ENCODE measurements at places on chromosomes 11 and 22.

GRCh38 chr11:11262171-11262920 is 90.7 kb downstream of the CSNK2A3 start:
- DNase-seq = no peak

- no peak for DNase-seq
Observed at GRCh38 chr11:122513328-122513727, 142.2 kb upstream of the UBASH3B start.

DNA sequence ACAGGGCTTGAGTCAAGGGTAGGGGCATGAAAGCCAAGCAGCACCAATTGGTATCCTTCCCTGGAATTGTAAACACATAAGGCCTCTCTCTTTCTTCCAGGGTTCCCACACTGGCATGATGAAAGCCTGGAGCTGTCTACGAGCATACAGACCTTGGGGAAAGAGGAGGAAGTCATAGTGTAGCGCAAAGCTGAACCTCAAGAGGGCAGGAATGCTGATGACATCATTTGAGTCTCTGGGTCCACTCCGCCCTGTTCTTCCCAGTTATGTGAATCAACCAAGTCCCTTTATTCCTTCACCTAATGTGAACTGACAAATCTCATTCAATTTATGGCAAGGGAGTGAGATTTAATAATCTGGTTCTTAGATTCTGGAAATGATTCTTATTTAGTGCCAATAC is 266.4 kb upstream of the NCAM1 start:
- DNase-seq = no peak

- no peak for DNase-seq
Observed at GRCh38 chr11:118924591-118925585, 838 bp downstream of the BCL9L start.

- DNase-seq = no peak
Observed at GRCh38 chr11:82899957-82900276, 313 bp downstream of the PRCP start.

- no peak for DNase-seq
Observed at GRCh38 chr22:24816806-24817205, 10.8 kb downstream of the SGSM1 start.

- no peak for DNase-seq
Observed at GRCh38 chr11:119091178-119091577, 6.5 kb downstream of the HMBS start.

GRCh38 chr11:96112192-96113128 is 188.6 kb upstream of the MTMR2 start:
- DNase-seq = no peak

- DNase-seq = no peak
Observed at GRCh38 chr11:55732936-55733335, 40.3 kb upstream of the OR5D13 start.

DNA sequence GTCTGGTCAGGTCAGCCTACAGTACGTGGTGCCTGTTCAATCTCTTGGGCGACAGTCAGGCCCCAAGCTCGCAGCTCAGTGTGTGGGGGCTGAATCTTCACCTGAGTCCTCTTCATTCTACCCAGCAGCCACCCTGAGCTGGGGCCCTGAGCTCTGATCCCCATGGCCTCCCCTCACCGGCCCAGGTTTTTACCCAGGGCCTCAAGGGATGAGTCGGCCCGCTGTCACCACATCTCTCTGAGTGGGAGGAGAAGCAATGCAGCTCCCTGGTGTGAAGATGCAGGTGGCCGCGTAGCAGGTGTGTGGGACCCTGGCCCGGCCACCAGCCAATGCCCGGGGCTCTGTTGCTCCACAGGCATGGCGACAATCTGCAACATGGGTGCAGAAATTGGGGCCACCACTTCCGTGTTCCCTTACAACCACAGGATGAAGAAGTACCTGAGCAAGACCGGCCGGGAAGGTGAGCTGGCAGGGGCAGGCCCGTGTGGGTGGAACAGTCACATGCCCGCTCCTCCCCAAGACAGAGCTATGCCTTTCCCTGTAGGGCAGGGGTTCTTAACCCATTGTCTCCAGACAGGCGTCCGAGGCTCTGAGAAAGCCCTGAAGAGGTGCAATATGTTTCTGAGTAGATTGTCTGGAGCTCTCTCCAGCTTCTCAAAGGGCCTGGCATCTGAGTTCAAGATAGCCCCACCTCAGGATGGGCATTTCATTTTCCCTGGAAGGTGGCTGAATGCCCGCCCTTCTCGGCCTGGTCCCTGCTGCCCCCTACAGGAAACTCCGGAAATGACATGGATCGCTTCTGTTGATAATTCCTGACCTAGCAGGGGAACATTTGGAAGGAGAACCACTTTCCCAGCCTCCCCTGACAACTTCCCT is 26.9 kb downstream of the POLR3H start:
- DNase-seq = no peak

DNA sequence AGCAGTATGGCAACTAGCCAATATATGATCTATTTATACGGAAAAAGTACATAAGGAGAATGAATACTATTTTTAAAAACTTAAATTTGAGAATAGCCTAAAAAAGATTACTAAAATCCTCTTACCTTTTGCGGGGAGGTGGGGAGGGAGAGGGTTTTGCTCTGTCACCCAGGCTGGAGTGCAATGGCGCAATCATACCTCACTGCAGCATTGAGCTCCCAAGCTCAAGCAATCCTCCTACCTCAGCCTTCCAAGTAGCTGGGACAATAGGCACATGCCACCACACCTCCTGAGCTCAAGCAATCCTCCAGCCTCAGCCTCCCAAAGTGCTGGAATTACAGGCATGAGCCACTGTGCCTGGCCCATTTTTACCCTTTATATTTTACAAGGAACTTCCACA is 82.0 kb downstream of the TTC28 start:
- no peak for DNase-seq

GRCh38 chr11:46676436-46677158 is 23.8 kb downstream of the ARHGAP1 start:
- no peak for DNase-seq

DNA sequence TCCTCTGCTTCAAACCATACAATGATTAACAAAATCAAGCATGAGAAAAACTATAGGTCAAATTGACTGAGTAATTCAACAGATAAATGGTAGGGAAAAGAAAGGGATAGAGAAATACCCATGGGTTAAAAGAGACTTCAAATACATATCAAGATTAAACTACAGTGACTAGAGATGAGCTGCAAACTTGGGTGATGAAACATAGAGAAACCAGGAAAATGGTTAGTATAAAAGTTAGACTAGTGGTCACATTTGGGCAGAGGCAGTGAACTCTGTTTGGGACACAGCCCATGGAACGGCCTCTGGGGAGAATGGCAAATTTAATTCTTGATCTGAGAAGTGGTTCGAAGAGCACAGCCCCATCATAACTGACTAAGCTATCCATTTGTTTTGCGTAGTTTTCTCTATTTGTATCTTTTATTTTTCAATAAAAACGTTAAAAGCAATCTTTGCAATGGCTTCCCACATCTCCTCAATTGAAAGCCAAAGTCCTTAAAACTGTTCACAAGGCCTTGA is 99.4 kb downstream of the APIP start:
- DNase-seq = no peak

DNA sequence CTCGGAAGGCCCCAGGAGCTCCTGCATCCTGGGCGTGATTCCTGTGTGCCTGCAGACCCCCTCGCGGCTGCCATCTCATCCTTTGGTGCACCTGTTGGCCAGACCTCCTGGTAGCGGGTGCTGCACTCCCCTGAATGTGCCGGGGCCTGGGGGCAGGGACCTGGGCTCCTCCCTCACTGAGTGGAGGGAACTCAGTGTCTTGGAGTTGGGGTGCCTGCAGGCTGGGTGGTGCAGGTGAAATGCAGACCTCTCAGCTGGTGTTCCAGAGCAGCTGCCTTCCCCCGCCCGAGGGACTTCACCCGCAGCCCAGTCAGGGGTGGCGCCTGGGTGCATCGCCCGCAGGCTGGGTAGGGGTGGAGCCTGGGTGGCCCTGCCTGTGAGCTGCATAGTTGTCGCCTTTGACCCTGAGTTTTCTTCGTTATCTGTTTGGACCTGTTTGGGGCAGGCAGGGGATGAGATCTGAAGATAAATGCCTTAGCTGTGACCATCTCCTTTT is 31.4 kb downstream of the LRP5 start:
- no peak for DNase-seq

GRCh38 chr11:61142424-61142823 is 18.8 kb downstream of the VPS37C start:
- DNase-seq = no peak

GRCh38 chr11:73288873-73289707 is 17.0 kb downstream of the P2RY6 start:
- no peak for DNase-seq

DNA sequence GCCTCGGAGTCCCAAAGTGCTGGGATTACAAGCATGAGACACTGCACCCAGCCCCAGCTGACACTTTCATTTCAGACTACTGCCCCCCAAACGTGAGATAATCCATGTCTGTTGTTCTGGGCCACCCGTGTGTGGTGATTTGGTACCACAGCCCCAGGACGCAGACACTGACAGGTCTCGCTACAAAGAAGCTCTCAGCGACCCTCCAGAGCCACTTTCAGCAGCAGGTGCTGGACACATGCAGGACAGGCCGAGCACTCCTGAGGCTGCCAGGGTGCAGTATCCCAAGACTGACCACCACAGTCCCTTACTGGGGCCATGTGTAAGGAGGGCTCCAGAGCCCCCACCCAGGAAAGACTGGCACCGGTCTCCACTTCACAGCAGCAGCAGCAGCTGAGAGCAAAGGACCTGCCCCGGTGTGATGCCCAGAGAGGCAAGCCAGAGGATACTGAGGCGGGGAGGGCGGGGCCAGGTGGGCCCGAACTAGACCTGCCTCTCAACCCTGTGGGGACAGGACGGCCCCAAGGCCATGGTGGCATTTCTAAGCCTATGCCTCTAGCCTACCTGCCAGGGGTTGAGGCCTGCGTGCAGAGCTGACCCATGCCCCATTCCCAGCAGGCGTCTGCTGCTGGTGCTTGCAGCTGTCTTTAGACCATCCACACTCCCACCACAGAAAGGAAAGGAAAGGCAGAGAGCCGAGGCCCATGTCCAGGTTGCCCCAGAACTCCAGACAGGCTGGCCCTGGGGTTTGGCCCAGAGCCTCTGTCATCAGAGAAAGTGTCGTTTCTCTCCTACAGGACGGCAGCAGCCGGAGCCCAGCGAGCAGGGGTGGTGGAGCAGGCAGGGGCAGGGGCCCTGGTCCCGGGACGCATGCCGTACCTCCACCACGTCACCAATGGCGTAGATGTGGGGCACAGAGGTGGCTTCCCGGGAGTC is 28.0 kb upstream of the GNB1L start:
- DNase-seq = no peak

DNA sequence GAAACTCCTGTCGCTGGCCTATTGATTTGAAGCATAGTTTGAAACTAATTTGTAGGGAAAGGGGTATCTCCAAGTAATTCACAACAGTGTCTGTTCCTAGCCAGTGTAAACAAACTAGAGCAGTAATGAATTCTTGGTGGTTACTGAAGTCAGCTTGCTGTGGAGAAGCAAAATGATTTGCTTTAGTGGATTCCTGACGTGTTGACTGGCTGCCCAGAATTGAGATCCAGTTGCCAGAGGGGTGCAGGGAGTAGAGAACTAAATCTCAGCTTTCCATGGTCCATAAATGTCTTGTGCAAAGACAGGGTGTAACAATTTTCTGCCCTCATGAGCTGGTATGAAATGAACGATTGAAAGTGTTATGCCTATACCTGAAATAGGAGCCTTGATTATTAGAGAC is 382.5 kb upstream of the KIRREL3 start:
- DNase-seq = no peak

DNA sequence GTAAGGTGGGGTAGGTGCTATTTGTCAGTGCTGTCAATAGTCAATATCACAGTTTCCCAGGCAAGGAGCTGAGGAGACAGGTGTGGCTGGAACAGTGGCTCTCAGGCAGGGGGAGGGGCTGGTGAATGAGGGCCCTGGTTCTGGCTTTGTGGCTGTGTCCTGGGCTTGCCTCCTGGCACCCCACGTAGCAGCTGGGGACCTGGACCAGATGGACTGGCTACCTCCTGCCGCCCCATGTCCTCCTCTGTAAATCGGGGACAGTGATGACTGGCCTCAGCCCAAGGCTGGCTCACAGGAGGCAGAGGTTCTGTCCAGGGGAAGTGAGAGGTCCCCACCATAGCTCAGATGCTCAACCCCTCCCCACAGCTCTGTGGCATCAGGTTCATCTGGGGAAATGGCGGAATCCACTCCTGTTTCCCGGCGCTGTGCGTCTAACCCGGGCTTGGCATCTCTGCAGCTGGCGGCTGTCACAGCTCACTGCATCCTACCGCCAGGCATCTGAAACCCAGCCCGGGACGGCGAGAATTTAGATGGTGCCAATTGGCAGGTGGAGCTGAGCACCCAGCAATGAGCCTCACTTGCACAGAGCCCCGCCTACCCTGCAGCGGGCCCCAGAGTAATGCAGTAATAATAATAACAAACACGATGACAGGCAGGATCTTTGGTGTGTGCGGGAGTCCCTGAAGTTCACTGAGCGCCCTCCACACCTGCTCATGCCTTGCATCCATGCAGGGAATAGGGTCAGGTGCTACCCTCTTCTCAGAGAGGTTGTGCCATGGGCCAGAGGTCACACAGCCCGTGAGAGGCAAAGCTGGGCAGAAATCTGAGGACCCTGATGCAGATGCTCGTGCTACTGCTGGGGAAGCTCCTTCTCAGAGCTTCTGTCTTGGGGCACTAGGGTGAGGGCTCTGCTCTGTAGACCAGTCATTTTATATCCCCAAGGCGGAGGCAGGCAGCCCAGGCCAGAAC is 27.8 kb upstream of the SHISAL1 start:
- DNase-seq = no peak

DNA sequence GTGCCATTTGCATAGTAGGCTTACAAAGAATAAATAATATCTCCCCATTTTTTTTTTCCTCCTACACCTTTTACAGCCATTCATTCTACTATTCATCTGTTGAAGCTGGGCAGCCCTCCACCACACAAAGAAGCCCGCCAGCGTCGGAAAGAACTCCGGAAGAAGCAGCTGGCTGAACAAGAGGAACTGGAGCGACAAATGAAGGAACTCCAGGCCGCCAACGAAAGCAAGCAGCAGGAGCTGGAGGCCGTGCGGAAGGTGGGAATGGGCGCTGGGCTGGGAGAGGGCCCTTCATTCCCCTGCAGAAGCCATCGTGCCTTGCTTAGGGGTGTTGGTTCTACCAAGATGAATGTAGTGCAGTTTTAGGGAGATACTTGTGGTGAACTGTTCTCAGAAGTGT is 68.6 kb downstream of the SWAP70 start:
- DNase-seq = no peak

DNA sequence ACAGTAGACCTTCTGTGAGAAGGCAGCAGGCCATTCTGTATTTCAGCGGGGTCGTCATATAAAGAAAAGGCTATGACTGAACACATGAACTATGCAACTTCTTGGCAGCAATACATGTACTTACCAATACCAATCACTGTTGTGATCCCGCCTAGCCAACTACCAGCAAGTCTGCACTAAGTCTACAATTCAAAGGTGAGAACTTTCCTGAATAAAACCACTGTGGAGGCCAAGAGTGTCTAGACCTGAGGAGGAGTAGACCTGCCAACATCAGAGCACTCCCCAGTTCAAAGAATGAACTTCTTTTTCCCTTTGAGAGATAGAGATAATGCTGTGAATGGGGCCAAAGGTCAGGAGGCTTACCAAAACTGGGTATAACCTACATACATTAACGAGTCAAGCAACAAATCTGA is 108.2 kb downstream of the SIK3 start:
- no peak for DNase-seq

- no peak for DNase-seq
Observed at GRCh38 chr11:84719935-84720577, 907.1 kb downstream of the DLG2 start.
